ENCODE measurements at places on chromosomes 12 and 14.

- DNase-seq, result no peak
Observed at GRCh38 chr14:102929241-102930137, 7.0 kb downstream of the AMN start.

- DNase-seq, result no peak
Observed at GRCh38 chr12:132536102-132536876, 46.3 kb downstream of the FBRSL1 start.

DNA sequence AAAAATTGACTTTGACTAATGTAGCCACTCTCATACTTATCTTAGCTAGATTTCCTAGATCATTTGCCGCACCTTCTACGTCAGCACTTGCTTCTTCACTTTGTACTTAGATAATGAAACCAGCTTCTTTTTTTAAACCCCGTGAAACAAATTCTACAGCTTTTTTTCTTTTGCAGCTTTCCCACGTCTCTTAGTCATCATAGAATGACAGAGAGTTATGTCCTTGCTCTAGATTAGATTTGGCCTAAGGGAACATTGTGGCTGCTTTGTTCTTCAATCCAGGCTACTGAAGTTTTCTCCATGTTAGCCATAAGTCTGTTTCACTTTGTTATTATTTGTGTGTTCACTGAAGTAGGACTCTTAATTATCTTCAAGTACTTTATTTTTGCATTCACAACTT is 94.9 kb downstream of the SLCO1A2 start:
- DNase-seq, result no peak

- DNase-seq, result no peak
Observed at GRCh38 chr12:121803861-121804416, at the start of gene SETD1B. SETD1B (plus strand) TSS chr12:121804009; CDS start chr12:121804738, 729 bp downstream.

DNA sequence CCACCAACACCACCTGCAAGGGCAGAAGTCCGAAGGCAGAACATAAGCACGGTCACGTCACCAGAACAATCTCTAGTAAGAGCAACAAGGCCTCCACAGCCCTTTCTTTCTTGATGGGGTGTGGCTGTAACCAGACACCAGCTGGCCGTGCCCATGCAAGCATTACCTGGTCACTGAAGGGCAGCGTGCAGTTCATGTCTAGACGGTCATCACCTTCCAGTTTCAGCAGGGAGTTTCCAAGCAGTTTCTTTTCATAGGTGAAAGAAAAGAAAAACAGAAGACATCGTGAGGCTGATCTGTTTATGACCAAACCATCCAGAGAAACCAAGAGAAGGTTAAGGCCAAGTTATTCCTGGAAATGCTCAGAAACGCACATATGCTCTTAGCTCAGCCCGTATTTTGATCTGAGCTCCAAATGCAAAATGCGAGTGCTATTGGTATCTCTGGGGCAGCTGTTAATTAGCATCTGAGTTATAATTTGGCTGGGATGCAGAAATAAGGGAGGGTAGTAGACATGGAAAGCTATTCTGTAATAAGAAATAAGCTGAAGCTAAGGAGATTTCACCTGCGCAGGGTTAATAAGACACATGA is 42.5 kb downstream of the PRKAB1 start:
- DNase-seq, result no peak

DNA sequence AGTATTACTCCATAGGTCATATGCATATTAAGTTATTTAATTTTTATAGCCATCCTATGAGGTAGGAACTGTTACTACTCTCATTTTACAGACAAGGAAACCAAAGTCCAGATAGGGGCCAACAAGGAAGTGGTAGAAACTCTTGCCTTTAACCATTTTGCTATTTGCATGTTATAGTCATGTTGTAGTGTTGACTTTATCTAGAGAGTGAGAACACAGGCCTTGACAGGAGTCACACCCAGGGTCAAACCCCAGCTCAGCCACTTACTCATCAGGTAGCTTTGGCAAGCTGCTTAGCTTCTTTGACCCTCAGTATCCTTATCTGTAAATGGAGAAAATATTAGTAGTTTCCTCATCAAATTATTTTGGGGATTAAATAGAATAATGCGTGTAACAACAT is 156.2 kb downstream of the CAND1 start:
- DNase-seq, result no peak

DNA sequence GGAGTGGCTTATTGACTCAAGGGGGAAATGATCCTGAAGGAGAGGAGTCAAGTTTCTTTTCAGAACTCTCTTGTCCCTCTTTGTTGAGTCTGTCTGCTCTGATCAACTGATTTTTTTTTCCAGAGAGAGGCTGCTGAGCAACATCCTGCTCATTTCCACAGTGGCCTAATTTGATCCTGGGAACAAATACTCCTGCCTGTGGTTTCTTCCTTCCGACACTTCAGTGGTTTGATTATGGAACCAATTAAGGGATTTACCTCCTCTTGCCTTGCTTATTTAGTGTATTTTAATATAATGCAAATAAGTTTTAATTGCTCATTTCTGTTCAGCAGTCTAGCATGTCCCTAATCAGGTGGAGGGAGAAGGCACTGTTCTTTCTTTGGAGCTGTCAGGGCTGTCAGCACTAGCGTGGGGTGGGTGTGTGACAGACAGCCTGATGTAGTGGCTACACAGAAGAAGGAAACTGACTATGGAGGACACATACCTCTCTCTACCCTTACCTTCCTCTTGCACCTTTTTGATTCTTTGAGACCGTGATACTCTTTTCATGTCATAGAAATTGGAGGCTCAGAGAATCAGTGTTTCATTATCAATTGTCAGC is 344.9 kb upstream of the STXBP6 start:
- DNase-seq, result no peak

GRCh38 chr12:93679308-93679925 is 2.2 kb downstream of the CRADD start:
- DNase-seq, result no peak

DNA sequence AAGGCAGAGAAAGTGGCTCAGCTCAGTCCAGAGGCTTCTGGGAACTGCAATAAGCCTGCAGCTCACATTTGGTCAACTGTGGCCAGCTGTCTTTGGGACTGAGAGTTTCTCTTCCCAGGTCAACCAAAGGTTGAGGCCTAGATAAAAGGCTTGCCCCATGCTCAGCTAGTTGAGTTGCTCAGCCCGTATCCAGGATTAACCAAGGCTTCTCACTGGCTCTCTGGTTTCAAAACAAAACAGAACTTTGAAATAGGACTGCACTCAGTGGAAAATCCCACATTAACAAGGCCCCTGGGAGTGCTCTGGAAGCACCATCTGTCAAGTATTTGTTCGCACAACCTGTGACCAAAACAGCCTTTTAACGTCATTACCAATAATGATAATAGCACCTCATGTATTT is 40.3 kb upstream of the NUAK1 start:
- DNase-seq, result no peak

DNA sequence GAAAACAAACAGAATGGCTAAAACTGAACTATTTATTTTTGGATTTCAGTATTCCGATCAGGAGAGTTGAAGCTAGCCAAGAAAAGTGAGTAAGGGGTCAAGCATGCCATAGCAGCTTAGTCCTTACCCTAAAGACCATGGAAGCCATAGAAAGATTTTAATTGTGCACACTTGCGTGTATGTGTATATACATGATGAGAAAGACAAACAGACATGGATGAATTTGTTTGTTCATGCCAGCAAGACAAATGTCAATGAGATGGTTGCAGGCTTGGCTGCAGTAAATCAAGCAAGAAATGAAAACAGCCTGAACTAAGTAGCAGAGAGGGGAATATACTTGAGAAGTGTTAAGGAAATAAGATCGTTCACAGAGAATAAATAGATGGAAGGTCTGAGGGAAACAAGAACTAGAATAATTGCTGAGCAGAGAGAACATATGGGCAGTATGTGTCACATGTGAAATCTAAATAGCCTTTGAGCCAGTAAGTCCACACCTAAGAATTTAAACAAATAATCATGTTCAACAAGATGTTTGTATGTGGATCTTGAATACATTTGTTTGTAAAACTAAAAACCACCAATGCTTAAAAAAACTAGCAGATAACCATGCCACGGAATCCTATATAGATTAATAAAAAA is 14.8 kb downstream of the SNW1 start:
- no peak for DNase-seq

DNA sequence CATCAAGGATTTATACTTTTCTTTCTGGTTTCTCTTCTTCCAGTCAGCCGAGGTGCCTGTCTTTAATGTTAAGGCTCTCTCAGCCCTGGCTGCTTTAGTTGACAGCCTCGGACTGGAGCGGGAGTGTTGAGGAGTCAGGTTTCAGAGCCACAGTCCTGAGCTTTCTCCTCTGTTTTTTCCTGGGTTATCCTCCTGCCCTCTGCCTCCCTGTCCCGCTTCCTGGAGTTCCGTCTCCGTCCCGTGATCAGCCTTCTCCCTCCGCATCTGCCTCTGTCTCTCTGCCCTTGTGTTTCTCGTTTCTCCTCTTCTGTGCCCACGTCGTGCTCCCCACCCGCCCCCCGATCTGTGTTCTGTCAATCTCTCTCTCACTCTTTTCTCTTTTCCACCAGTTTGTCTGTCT is 33.0 kb downstream of the IQSEC3 start:
- DNase-seq, result no peak

GRCh38 chr12:27012239-27012981 is 1.8 kb downstream of the TM7SF3 start:
- DNase-seq, result no peak

DNA sequence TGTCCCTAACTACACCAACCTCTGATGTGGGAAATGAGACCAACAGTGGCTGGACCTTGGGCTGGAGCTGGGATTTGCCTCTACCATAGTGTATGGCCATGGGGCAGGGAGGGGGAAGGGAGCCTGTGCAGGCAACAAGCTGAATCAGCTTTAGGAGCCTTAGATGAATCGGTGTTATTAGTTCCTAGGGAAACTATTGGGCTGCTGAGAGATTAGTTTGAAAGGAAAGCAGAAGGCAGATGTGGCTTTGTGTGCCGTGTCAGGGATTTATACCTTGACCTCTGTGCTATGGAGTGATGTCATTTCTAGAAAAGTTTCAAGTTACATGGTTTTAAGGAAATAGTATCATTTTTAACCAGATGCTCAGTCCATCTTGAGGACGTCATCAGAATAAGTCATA is 19.5 kb upstream of the GAS2L3 start:
- no peak for DNase-seq

- DNase-seq, result no peak
Observed at GRCh38 chr12:94099632-94100031, 48.7 kb upstream of the PLXNC1 start.

DNA sequence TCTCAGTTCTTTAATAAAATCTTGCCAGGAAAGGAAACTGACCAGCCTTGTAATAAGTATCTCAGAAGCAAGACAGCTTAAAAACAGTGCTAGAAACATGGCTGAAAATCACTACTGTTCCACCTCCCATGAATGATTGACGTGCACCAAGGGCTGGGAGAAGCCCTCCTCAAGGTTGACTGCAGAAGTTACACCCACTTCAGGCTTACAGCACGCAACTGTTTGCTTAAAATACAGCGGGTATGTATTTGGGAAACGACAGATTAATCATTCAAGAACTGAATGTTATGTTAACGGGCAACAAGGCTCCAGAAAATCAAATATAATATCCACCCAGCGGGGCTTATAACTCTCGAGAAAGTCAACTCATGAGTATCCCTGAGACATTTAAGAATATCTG is 22.1 kb downstream of the PRKD1 start:
- no peak for DNase-seq

DNA sequence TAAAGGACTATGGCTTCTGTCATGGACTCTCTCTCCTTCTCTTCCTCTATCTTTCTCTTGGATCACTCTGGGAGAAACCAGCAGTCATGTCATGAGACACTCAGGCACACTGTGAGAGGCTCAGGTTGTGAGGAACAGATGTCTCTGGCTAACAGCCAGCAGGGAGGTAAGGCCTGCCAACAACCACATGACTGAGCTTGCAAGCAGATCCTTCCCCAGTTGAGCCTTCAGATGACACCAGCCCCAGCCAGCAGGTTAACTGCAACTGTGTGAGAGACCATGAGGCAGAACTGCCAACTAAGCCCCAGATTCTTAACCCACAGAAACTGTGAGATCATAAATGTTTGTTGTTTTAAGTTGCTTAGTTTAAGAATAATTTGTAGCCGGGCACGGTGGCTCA is 90.6 kb downstream of the VCPKMT start:
- DNase-seq, result no peak

DNA sequence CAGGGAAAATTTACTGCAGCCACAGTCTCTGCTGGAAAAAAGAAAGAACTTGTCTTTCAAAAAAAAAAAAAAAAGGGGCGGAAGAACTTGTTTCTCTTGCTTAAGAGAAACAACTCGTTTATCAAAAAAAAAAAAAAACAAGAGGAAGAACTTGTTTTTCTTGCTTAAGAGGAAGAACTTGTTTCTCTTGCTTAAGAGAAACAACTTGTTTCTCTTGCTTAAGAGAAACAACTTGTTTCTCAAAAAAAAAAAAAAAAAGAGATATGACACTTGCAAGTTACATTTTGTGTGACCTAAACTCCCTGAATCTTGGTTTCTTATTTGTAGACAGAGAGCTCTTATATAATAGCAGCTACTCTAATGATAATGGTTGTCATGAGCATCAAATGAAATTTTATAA is 44.7 kb upstream of the USP15 start:
- DNase-seq, result no peak

- DNase-seq, result no peak
Observed at GRCh38 chr14:59707778-59708561, 131.4 kb upstream of the CCDC175 start.
